Ureter (tissue), 1 donor: ENCODE measurements at places on chromosomes 5 and 9. TPM values are rescaled to one million over a fixed set of nuclear protein-coding genes. Genes with fewer than 3 reads are reported as not detected.

Gene GMCL2
- total RNA-seq, result not detected

GRCh38 chr5:102223542-102224477 is 72.3 kb downstream of the SLCO4C1 start:
- no peak for DNase-seq

Gene LIX1
- total RNA-seq, result not detected

- no peak for DNase-seq
Observed at GRCh38 chr5:65032250-65032649, 263.5 kb downstream of the CWC27 start.

GRCh38 chr5:167406513-167406912 is 884.9 kb upstream of the WWC1 start:
- DNase-seq, result no peak

Gene MYOZ3
- total RNA-seq, result 2.6 TPM

GRCh38 chr9:37309136-37309535 is 113.4 kb upstream of the GRHPR start:
- no peak for DNase-seq

Gene DND1
- 2.7 TPM for total RNA-seq

- no peak for DNase-seq
Observed at GRCh38 chr9:32703635-32704034, 68.2 kb upstream of the TAF1L start.
